ENCODE measurements at places on chromosomes 11 and 22. TPM values are rescaled to one million over a fixed set of nuclear protein-coding genes. Genes with fewer than 3 reads are reported as not detected.
A peak's percentile ranks its signal among the peaks of the same experiment; 100 is the strongest.

GRCh38 chr22:25816522-25817059, 74.6 kb downstream of the MYO18B start:
- no peaks in the 10 kb centered on the region for H3K27me3 ChIP-seq
- no peaks in the 10 kb centered on the region for H3K4me1 ChIP-seq
- no peak overlapping the region for H3K27ac ChIP-seq
- H3K36me3 ChIP-seq = no peaks in the 10 kb centered on the region
- no peak for DNase-seq
- no peak overlapping the region for H3K4me3 ChIP-seq

GRCh38 chr11:104776501-104777170, 121.6 kb downstream of the CASP12 start:
- no peaks in the 10 kb centered on the region for H3K27me3 ChIP-seq
- no peak overlapping the region for H3K27ac ChIP-seq
- H3K36me3 ChIP-seq = no peaks in the 10 kb centered on the region

GRCh38 chr11:70323806-70324205, 53.3 kb downstream of the PPFIA1 start:
- peaks cover 15% of the 10 kb centered on the region for H3K4me1 ChIP-seq
- DNase-seq = peak; percentile 26
- H3K27me3 ChIP-seq = no peaks in the 10 kb centered on the region
- peaks cover 21% of the 10 kb centered on the region for H3K36me3 ChIP-seq
- H3K27ac ChIP-seq = peak overlapping the region; percentile 35

- peak; percentile 63 for DNase-seq
- peaks cover 15% of the 10 kb centered on the region for H3K4me1 ChIP-seq
- H3K27ac ChIP-seq = no peak overlapping the region
- no peaks in the 10 kb centered on the region for H3K36me3 ChIP-seq
- H3K4me3 ChIP-seq = no peak overlapping the region
Measured at GRCh38 chr11:27296497-27296896, 66.5 kb downstream of the CCDC34 start.

DNA sequence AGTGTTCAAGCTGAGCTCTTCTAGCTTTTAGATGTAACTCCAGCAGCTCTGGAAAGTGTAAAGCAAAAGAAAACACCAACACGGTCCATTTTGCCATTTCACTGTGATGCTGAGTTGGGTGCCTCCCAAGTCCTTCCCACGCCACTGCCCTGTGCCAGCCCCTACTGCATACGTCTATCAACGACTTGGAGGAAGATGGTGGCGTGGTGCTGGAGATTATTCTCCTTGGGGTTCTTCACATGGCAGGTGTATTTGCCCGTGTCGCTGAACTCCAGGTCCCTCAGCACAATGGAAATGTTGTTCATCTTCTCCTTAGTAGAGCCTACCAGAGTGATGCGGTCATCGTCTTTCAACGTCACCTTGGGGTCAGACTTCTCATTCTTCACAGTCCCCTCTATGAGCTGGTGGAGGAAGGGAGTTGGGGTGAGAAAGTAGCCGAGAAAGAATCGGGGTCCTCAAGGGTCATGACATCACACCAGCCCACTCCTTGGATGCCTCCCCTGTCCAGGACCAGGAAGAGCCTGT, 8.9 kb downstream of the SCN4B start:
- H3K4me1 ChIP-seq = peaks cover 5% of the 10 kb centered on the region
- no peak overlapping the region for H3K4me3 ChIP-seq
- peaks cover 30% of the 10 kb centered on the region for H3K27me3 ChIP-seq
- H3K36me3 ChIP-seq = no peaks in the 10 kb centered on the region

DNA sequence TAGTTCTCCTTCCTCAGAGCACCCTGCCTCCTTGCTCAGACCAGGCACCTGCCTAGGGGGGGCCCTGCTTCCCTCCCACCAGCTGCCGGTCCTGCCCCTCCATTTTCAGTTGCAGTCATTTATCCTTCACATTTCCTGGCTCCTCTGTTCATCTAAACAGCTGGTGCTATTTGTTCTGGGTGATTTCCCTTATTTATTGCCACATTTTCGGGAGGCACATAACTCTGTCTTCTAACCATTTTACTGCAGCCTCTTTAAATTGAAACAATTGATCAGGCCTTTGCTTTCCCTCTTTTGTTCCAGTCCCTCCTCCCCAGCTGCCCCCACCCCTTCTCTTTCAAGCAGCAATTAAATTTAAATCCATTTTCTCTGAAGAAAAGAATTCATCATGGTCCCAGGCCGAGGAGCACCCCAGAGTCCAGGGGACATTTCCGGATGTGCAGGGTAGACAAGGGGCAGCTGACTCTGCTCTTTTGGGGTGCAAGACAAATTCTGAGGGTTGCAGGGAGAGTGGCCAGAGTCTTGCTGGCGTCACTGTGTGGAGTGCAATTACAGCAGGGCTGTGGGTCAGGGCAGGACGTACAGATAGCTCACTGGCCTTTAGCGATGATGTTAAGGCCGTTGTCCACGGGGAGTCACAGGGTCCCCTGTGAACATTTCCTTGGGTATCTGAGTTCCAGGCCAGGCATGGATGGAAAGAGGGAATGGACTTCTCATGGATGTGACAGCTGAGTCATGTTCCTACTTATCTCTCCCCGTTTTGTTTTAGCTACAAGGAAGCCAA, 476.4 kb downstream of the TBC1D22A start:
- H3K4me1 ChIP-seq = no peaks in the 10 kb centered on the region
- no peak for DNase-seq
- H3K4me3 ChIP-seq = no peak overlapping the region
- H3K27ac ChIP-seq = no peak overlapping the region

- no peaks in the 10 kb centered on the region for H3K27me3 ChIP-seq
- no peak overlapping the region for H3K27ac ChIP-seq
- H3K36me3 ChIP-seq = no peaks in the 10 kb centered on the region
- H3K4me1 ChIP-seq = peaks cover 9% of the 10 kb centered on the region
Measured at GRCh38 chr11:73521621-73522020, 76.3 kb downstream of the FAM168A start.

- H3K27me3 ChIP-seq = no peaks in the 10 kb centered on the region
- DNase-seq = peak; percentile 94
- H3K4me1 ChIP-seq = peaks cover 38% of the 10 kb centered on the region
- H3K4me3 ChIP-seq = peak overlapping the region; percentile 22
- peak overlapping the region; percentile 95 for H3K27ac ChIP-seq
Measured at GRCh38 chr11:12540913-12541582, 133.2 kb upstream of the TEAD1 start.

DNA sequence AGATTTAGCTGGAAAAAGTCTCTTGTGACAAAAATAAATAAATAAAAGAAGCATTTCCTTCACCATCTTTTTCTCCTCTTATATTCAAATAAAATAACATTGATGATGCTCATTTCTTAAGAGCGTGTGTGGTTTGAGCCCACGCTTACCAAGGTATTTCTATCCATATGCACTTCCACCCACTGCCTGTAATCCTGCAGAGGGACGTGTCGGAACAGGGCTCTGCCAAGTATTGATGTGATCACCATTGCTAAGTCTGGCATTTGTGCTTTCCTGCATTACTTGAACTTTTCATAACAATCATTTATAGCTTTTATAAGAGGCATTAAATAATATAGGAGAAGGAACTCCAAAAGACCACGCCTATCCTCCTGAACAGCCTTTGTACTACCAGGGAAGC, 107.6 kb downstream of the SHANK2 start:
- no peak overlapping the region for H3K4me3 ChIP-seq
- no peaks in the 10 kb centered on the region for H3K36me3 ChIP-seq
- H3K27me3 ChIP-seq = no peaks in the 10 kb centered on the region
- H3K27ac ChIP-seq = no peak overlapping the region
- H3K4me1 ChIP-seq = no peaks in the 10 kb centered on the region

- no peaks in the 10 kb centered on the region for H3K27me3 ChIP-seq
- no peak overlapping the region for H3K27ac ChIP-seq
- no peaks in the 10 kb centered on the region for H3K36me3 ChIP-seq
- peak; percentile 82 for DNase-seq
Measured at GRCh38 chr11:1139441-1140083, 18.2 kb upstream of the MUC5AC start.

GRCh38 chr11:110022548-110022947, 70.6 kb upstream of the ZC3H12C start:
- no peak overlapping the region for H3K27ac ChIP-seq
- H3K4me3 ChIP-seq = no peak overlapping the region
- no peak for DNase-seq
- no peaks in the 10 kb centered on the region for H3K27me3 ChIP-seq
- no peaks in the 10 kb centered on the region for H3K4me1 ChIP-seq

- H3K27me3 ChIP-seq = no peaks in the 10 kb centered on the region
- no peak overlapping the region for H3K27ac ChIP-seq
- DNase-seq = no peak
- no peaks in the 10 kb centered on the region for H3K36me3 ChIP-seq
Measured at GRCh38 chr11:3133261-3134217, 31.6 kb downstream of the OSBPL5 start.

GRCh38 chr11:63764679-63765647, 3.6 kb downstream of the ZFTA start:
- peaks cover under 1% of the 10 kb centered on the region for H3K36me3 ChIP-seq
- H3K27ac ChIP-seq = no peak overlapping the region
- no peaks in the 10 kb centered on the region for H3K27me3 ChIP-seq
- H3K4me3 ChIP-seq = no peak overlapping the region

DNA sequence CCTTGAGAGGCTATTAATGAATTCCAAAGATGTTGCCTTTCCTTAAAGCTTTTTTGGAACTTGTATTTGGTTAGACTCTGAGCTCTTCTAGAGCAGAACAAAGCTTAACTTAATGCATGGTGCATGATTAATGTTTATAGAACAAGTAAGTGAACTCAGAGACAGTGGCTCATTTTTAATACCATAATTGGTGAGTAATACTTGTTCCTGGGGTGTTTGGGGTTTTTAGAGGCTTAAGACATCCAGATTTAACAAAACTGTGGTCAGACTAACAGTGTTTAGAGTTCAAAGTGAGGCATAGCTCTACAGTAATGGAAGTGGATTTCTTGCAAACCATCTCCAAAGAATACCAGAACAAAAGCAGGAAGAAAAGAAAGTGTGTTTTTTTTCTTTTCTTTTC, 73.7 kb upstream of the CTSC start:
- DNase-seq = peak; percentile 95
- peaks cover 14% of the 10 kb centered on the region for H3K4me1 ChIP-seq
- H3K27me3 ChIP-seq = peaks cover 2% of the 10 kb centered on the region
- H3K4me3 ChIP-seq = no peak overlapping the region

DNA sequence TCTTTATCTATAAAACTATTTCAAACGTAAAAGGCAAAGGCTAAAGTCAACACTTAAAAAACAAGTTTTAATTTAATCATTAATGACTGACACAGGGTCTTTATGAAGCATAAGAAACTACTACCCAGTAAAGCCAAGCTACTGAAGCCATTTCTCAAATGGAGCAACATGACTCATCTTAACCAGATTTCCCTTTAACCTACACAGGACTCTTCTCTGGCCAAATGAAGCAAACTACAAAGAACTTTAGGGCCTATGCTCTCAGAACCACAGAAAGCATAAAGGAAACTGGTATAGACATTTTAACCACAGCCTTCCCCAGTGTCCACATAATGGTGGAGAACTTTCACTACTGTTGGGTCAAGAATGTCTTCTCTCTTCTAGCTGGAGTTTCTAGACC, 34.7 kb downstream of the ALG9 start:
- no peak overlapping the region for H3K27ac ChIP-seq
- no peak overlapping the region for H3K4me3 ChIP-seq
- peaks cover 5% of the 10 kb centered on the region for H3K4me1 ChIP-seq
- no peaks in the 10 kb centered on the region for H3K27me3 ChIP-seq
- DNase-seq = peak; percentile 37
- peaks cover 10% of the 10 kb centered on the region for H3K36me3 ChIP-seq

GRCh38 chr11:78050964-78051831, 12.5 kb upstream of the THRSP start:
- peak; percentile 68 for DNase-seq
- no peaks in the 10 kb centered on the region for H3K36me3 ChIP-seq
- H3K27ac ChIP-seq = peak overlapping the region; percentile 64

- no peaks in the 10 kb centered on the region for H3K27me3 ChIP-seq
- peaks cover 22% of the 10 kb centered on the region for H3K36me3 ChIP-seq
- DNase-seq = no peak
- H3K4me1 ChIP-seq = peaks cover 49% of the 10 kb centered on the region
- H3K4me3 ChIP-seq = peak overlapping the region; percentile 53
Measured at GRCh38 chr11:57320719-57321387, 3.9 kb downstream of the TNKS1BP1 start.

DNA sequence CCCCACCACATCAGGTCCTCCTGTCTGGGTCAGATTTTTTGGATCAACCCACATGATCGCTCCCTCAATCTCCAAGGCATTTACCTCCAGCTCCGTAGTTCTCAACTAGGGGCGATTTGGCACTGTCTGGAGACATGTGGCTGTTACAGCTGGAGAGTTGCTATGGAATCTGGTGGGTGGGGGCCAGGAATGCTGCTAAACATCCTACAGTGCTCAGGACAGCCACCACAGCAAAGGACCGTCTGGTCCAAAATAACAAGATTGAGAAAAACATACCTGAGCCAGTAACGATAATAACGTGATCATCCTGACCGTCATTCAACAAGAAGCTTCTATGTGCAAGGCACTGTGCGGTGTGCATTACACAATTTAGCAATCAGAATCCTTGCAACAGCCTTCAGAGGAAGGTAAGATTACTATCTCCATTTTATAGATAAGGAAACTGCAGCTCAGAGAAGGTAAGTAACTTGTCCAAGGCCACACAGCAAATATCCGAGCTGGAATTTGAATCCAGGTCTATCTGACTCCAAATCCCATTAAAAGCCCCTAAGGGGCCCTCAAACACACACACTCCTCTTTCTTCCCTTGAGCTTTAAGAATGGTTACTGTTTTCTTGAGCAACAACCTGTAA, 14.3 kb upstream of the CRY2 start:
- H3K27me3 ChIP-seq = peaks cover 14% of the 10 kb centered on the region
- H3K27ac ChIP-seq = no peak overlapping the region
- no peaks in the 10 kb centered on the region for H3K36me3 ChIP-seq
- H3K4me3 ChIP-seq = no peak overlapping the region
- no peaks in the 10 kb centered on the region for H3K4me1 ChIP-seq

- H3K27me3 ChIP-seq = no peaks in the 10 kb centered on the region
- no peaks in the 10 kb centered on the region for H3K36me3 ChIP-seq
- no peak overlapping the region for H3K4me3 ChIP-seq
- H3K27ac ChIP-seq = no peak overlapping the region
- peak; percentile 8 for DNase-seq
Measured at GRCh38 chr11:30317030-30317429, 5.9 kb upstream of the ARL14EP start.

GRCh38 chr22:16819249-16819648, 6.0 kb downstream of the XKR3 start:
- H3K36me3 ChIP-seq = no peaks in the 10 kb centered on the region
- no peaks in the 10 kb centered on the region for H3K27me3 ChIP-seq
- H3K4me3 ChIP-seq = no peak overlapping the region
- no peak for DNase-seq

The JAML gene
- total RNA-seq = not detected

The OLFML1 gene
- total RNA-seq = not detected

The LDHA gene
- total RNA-seq = 929 TPM

The CACNA1I gene
- 0.17 TPM for total RNA-seq

The GRAP2 gene
- 1.2 TPM for total RNA-seq

The POLR2L gene
- total RNA-seq = 212 TPM

The KCNQ1 gene
- not detected for total RNA-seq

The INPP5J gene
- total RNA-seq = 3.0 TPM

The SHANK2 gene
- total RNA-seq = 6.4 TPM

The APOL4 gene
- 0.07 TPM for total RNA-seq

All from astrocyte (in vitro differentiated cells and primary cell).